Skeletal muscle cell (primary cell): ENCODE measurements at places on chromosomes 7 and 10.

- no peak for DNase-seq
Observed at GRCh38 chr7:60706-61105, 131.7 kb upstream of the FAM20C start.

DNA sequence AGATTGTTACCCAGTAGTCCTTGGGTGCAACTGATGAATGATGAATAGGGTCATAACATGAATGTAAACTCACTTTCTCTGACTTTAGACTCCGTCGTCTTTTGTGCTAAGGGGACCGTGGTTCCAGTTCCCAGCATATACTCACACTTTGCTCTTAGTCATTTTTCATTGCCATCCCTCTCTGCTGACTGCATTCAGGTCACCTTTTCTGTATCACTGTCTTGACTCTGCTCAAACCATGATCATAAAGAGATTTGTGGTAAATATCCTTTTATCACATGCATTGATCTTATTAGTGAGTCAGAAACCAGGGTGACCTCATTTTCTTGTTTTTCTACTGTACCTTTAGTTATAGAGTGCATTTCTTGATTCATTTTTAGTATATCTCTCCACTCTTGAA lies 141.1 kb upstream of the AGR3 start:
- DNase-seq = no peak

GRCh38 chr7:72334066-72334465 lies 78.1 kb downstream of the CALN1 start:
- DNase-seq = no peak

- no peak for DNase-seq
Observed at GRCh38 chr7:93920496-93921182, 896 bp upstream of the GNG11 start.

DNA sequence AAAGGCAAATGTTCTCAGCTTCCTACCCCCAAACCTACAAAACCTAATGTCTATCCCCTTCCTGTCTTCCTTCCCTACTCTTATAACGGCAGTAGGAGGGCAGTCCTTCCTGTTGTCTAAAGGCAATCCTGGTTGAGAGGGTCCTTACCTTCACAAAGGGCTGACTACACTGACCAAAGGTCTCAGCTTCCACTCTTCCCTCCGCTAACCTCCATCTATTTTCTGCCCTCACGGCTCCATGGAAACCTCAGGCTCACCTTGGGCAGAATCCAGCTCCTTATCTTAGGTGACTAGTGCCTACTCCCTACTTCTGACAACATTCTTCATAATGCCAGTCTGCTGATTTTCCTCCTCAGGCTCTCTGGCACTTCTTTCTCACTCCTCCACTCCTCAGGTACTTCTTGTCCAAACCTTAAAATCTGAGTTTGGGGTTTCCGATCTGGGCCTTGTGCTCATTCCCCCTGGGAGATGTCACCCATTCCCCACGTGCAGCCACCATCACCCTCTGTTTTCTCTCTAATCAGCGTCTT lies 542 bp downstream of the FBXL13 start:
- DNase-seq = no peak

DNA sequence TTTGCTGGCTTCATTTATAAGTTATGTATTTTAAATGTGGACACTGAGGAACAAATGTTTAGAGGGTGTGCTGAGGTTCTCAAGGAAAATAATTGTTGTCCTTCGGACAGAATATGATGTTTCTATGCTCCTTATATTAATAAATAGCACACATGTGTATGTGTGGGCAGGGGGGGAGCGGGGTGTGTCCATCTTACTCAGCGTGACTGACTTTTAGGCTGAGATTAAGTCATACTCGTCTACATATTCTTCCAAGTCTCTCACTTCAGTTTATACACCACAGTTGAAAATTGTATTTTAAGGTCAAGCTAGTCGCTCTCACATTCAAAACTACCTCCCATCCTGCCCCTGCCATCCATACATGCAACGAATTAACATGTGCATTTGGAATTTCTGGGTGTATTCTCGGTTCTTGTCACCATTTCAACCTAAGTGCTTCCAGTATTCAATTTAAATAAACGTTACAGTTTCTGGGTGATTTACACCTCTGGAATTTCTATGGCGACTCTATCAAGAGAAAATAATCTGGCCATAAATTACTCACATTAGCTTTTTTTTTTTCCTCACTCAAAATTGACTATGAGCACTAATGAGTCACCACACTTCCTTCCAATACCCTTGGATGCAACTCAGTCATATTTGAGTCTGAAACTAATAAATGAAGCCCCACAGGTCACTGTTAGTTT lies 3.3 kb downstream of the PCDH15 start:
- DNase-seq = no peak

GRCh38 chr7:71106226-71106625 lies 25.7 kb upstream of the GALNT17 start:
- no peak for DNase-seq

GRCh38 chr7:50588937-50589336 lies 23.7 kb upstream of the DDC start:
- DNase-seq = no peak

DNA sequence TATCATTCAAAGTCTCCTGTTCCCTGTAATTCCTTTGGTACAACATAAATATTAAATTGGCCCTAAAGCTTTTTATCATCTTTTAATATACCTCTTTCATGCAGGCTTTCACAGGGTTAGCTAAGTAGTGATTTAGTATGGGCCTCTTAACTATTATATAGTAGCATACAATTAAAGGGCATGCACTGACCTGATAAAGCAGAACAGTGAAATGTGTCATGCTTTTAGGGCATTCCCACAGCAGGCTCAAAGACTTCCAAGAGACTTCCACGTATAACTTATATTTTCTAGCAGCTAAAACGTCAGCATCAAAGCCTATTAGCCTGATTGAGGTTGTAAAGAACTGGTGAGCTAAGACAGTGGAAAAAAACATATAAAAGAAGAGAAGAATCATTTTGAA lies 35.3 kb downstream of the SAMD8 start:
- DNase-seq = no peak

DNA sequence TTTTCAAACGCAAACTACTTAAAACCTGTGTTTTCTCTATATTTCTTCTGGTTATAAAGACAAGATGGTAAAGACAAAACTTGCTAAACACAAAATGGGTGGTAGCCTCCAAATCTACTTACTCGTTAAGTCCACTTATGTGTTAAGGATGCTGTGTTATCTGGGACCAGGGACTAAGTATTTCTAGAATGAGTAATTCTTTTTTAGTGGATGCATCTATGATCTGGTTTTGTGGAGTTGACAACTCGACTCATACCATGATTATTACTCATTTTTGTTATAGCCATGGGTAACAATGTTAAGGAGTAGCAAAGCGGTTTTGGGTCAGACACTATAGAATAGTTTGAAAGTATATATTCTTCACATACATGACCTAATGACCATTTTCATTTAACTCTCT lies 239.5 kb upstream of the FOXP2 start:
- DNase-seq = no peak

- DNase-seq = no peak
Observed at GRCh38 chr7:124813994-124814798, 48.6 kb upstream of the GPR37 start.
